ENCODE measurements at places on chromosomes 6 and 20.

DNA sequence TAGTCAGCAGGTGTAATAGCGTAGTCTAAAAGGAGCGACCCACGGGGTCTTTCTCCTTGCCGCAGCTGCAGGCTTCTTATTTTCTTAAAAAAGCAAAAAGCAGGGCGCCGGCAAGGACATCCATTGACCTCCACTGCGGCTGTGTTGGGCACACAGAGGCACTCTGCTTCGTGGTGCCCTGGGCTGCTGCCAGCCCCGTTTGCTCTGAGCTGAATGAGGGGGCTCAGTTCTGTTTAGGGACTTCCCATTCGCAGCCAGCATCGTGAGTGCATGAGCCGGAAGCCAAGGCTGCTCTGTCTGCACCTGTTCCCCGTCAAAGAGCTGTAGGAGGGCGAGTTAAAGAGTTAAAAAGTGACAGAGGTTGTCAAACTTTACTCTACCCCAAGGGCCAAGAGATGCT lies 1.7 kb upstream of the SLC22A2 start:
- no peak for DNase-seq
- H3K4me1 ChIP-seq: no peaks in the 10 kb centered on the region
- H3K36me3 ChIP-seq: no peaks in the 10 kb centered on the region
- H3K4me3 ChIP-seq: no peak overlapping the region

DNA sequence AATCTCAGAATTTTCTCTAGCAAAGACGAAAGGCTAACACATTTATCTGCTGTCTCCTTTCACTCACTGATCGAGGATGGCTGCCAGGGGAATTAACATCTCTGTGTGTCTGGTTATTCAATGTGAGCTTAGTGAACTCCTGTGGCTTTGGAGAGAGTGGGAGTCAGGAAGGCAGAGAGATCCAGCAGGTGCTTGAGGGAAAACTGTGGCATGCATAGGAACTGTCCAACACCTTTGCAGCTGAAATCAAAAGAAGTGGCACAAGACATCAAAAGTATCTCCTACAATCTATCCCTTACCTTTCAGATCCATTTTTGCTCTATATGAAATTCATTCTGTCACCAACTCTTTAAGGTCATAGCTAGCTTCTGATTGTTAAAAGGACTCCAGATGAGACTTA lies 11.8 kb upstream of the FAM184A start:
- H3K4me1 ChIP-seq: no peaks in the 10 kb centered on the region
- no peak overlapping the region for H3K27ac ChIP-seq
- no peak for DNase-seq
- H3K27me3 ChIP-seq: peaks cover 17% of the 10 kb centered on the region
- H3K4me3 ChIP-seq: no peak overlapping the region
- H3K36me3 ChIP-seq: no peaks in the 10 kb centered on the region

DNA sequence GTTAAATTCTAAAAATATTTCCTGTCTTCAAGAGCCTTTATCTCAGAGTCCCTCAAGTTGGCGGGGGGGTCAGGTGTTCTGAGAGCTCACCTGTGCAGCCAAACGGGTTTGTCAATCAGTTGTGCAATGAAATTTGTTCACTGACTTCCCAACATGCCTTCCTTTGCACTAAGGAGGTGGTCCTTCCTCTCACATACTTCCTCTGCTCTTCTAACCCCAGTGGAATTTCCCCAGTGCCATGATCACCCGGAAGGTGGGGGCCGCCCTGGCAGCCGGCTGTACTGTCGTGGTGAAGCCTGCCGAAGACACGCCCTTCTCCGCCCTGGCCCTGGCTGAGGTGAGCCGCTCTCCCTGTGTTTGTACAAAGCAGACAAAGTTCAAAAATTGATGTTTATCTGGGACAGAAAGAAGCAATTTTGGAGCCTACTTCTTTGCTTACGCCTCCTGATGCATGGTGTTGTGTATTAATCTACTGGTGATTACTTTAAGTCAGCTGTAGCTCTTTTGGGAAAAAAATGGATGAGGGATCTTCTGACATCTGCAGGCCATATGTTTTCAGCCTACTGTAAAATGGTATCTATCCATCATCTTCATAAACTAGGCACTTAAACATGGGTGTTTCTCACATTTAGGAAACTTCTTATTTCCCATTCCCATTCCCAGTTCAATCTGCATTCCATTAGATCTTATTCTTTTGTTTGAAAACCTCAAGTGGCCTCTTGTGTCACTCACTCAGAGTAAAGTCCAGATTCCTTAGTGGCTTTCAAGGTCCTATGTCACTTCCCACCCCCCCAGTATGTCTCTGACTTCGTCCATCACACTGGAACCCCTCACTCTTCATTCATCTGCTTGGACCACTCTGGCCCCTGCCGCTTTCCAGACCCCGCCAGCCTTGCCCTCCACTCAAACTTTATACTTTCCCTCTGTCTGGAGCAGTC lies 10.1 kb downstream of the ALDH5A1 start:
- no peak overlapping the region for H3K4me3 ChIP-seq
- DNase-seq: no peak
- no peaks in the 10 kb centered on the region for H3K27me3 ChIP-seq
- no peak overlapping the region for H3K27ac ChIP-seq
- H3K4me1 ChIP-seq: no peaks in the 10 kb centered on the region

GRCh38 chr6:130129762-130130246 lies 92.9 kb downstream of the SAMD3 start:
- peaks cover 5% of the 10 kb centered on the region for H3K36me3 ChIP-seq
- H3K4me3 ChIP-seq: no peak overlapping the region
- no peak overlapping the region for H3K27ac ChIP-seq
- no peak for DNase-seq
- H3K4me1 ChIP-seq: peaks cover 74% of the 10 kb centered on the region

DNA sequence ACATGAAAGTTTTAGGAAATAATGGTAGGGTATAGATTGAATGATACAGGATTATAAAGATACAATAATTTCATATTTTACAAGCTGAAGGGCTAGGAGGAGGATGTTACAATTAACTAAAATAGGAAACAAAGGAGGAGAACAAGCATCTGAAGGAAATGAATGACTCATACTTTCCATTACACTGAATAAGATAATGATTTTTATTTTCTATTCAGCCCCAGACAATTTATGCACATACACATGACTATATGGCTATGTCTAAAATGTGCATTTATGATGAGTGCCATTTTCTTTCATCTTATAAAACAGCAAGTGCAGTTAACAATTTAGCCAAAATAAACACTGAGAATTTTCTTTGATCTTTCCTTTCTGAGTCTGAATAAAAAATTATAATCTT lies 994.6 kb upstream of the ADGRB3 start:
- no peak for DNase-seq
- H3K27ac ChIP-seq: no peak overlapping the region
- no peak overlapping the region for H3K4me3 ChIP-seq

GRCh38 chr6:16434885-16435284 lies 196.5 kb downstream of the GMPR start:
- no peaks in the 10 kb centered on the region for H3K27me3 ChIP-seq
- H3K27ac ChIP-seq: peak overlapping the region; percentile 85
- peaks cover 82% of the 10 kb centered on the region for H3K4me1 ChIP-seq
- no peak for DNase-seq
- H3K36me3 ChIP-seq: peaks cover 50% of the 10 kb centered on the region

DNA sequence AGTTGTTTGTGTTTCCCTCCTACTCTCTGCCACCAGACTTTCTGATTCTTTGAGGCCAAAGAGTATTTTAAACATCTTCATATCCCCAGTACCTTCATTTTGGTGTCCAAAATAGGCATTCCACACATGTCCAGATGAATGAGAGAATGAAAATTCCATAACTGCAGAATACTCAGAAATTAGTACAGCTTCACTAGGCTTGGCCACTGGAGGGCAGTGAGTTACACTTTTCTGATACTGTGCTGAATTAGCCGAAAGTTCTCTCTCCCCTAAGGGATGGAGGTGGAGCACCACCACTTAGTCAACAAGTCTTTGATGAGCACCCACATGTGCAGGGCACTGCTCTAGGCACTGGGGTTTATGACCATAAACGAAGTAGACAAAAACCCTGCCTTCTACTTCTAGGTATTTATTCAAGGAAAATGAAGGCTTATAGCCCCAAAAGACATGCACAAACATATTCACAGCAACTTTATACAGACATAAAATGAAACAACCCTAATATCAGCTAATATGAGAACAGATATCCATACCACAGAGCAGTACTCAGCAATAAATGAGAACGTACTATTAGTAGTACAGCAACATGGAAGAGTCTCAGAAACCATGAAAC lies 46.1 kb upstream of the TMEM217 start:
- H3K27me3 ChIP-seq: no peaks in the 10 kb centered on the region
- peaks cover 29% of the 10 kb centered on the region for H3K4me1 ChIP-seq
- H3K4me3 ChIP-seq: no peak overlapping the region

DNA sequence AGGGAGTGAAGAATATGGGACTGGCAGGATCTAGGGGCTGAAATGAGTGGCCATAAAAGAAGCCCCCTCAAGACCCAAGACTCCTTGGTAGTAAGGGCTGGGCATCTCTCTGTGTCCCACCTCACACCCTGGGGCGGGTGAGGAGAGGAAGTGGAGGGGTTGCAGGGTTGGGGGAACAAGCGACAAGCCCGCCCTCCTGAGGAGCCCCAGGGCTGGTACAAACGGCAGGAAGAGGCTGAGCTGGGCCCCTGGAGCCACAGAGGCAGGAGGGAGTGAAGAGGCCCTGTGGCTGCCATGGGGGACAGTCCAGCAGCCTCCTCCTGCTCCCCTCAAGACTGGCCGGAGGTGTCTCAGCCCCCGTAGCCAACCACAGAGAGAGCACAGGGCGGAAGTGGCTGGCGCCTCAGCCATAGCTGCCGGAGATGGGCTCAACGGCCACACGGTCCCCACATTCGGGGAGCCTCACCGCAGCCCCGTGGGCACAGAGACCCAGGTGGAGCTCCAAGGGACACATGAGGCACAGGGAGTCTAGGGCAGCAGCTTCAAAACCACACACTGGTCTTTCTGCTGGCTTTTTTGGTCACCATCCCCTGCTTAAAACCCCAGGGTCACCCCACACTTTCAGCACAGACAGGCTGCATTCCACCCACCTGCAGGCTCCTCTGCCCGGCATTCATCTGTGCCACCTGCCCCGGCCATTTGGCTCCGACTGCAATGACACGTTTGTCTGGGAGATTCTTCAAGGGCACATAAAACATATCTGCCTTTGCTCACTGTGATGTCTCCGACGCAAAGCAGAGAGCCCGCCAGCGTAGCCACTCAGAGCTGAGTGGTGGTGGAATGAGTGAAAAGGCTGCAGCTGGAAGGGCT lies 524 bp downstream of the C20orf203 start:
- no peak for DNase-seq
- H3K4me3 ChIP-seq: no peak overlapping the region
- H3K27ac ChIP-seq: no peak overlapping the region
- peaks cover 7% of the 10 kb centered on the region for H3K4me1 ChIP-seq
- H3K27me3 ChIP-seq: peaks cover under 1% of the 10 kb centered on the region
